ENCODE measurements at places on chromosomes 2 and 18.

- no peak for DNase-seq
These were observed 227.1 kb downstream of the RAB3GAP1 start for GRCh38 chr2:135279209-135279608.

DNA sequence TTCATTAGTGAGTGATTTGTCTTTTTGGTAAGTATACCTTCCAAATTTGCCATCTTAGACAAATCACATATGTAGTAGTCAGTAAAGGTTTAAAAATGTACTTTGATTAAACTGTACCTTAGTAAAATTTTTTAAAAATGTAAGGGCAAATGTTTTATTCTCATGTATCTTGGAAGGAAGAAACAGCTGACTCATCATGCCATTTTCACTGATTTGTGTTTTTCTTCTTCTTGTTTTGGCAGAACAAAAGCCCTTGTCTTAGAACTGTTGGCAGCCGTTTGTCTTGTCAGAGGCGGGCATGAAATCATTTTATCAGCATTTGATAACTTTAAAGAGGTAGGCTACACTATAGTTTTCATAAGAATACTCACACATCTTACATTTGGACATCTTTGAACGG, 136.5 kb downstream of the PRPF40A start:
- no peak for DNase-seq

- no peak for DNase-seq
These were observed 236.4 kb downstream of the ATAD2B start for GRCh38 chr2:23690421-23691105.

GRCh38 chr18:36663312-36663711, 165.5 kb downstream of the TPGS2 start:
- no peak for DNase-seq

DNA sequence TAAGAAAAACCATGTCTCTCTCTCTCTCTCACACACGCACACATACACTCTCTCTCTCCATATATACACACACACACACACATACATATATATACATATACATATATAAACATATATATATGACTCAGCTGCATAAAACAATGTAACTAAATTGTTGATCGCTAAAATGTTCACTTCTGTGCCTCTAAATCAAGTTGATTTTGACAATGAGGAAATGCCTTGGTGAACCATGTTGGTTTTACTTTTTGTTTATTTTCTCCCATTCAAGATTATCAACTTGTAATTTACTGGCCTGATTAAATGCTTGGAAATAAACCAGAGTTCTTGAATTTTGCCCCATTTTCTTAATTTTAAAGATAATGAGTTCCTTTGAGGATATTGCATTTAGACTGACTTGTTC, 500.4 kb downstream of the PARD3B start:
- DNase-seq: no peak

- no peak for DNase-seq
These were observed 57.0 kb upstream of the ITM2C start for GRCh38 chr2:230807729-230808128.

DNA sequence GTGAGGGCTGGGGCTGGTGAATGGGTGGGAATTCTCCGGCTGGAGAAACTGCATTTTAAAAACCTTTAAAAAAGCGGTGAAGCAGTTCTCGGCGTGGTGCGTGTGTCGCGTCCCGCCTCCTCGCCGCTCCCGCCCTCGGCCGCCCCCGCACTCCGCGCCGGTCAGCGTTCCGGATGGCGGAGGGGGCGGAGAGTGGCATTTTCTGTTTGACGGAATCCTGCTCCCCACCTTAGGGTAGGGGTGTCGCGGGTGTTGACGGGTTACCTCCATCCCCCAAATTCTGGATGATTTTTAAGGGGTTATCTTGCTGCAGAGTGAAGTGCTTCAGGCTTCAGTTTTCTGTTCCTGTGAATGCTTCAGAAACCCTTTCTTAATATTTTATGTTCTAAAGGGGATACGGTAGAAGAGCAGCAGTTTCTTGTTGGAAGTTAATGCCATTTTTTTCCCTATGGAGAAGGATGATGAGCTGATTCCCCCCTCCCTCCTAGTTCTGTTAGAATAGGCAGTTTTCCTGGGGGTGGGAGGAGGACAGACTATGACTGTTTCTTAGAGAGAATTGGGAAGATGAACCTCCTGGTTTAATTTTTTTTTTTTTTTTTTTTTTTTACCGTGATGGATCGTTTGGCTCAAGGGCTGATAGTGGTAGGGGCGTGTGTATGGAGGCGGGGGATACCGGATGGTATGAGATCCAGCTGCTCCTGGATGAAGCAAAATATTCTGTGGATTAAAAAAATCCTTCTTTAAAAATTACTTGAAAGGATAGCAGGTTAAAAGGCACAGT, 756 bp downstream of the ABI2 start:
- DNase-seq: peak; percentile 5

DNA sequence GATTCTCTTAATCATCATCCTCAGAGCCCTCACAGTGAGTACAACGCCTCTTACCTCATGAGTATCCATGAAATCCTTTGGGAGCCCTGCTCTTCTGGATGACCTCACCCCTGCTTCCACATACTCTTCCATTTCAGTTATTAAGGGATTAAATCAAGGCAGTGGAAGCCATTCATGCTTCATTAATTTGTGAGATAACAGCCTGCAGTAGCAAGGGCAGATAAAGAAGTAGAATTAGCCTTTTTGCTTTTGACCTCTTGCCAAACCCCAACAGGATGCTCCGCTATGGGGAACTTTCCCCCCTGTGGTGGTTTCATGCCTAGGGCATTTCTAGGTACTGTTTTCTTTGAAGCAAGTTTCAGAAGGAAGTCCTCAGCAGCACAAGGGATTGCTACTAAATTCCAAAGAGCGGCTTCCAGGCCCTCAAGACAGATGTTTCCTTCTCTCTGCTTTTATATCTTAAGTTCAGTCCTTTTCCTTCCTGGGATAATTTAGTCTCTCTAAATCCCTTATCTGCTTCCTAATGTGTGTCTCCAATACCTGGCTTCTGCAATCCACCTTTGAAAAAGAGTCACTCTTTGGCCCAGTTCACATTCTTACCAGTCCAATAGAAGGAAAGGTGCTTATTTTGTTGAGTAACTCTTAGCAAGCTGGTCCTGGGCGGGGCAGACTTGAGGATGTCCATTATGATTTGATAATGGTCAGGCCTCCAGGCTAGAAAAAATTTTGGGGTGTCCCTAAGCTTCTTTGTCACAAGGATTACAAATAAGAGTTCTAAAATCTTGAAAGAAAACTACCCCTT, 76.9 kb downstream of the MYO1B start:
- no peak for DNase-seq

DNA sequence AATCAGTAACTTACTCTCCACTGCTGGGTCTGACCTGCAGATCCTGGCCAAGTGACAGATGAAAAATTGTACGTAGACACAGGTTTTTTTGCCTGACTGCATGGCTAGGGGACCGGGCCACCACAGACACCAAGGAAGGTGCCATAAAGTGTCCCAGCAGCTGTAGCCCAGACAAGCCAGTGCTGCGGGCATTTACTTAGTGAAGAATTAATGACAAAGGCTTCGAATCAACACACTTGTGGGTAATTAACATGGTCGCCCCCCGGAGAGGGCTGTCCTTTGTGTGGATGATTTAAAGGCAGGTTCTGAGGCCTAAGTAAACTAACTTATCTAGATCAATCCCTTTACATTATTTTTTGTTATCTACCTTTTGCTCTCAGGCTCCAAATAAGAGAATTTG, 1709.1 kb upstream of the LRRTM1 start:
- DNase-seq: no peak

GRCh38 chr2:137048455-137048854, 283.1 kb downstream of the THSD7B start:
- DNase-seq: no peak

DNA sequence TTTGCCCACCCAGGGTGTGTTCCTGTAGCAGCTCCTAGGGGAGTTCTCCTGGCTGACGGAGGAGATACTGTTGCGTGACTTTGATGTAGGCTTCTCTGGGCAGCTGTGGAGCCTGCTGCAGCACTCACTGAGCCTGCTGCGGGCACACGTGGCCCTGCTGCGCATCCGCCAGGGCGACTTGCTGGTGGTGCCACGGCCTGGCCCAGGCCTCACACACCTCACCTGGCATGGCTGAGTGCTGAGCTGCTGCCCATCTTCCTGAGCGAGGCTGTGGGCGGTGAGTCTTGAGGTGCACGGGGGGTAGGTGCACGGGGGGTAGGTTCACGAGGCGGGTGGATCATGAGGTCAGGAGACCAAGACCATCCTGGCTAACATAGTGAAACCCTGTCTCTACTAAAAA, 191.7 kb downstream of the ANKRD36C start:
- no peak for DNase-seq

- no peak for DNase-seq
These were observed 18.1 kb downstream of the BCL2 start for GRCh38 chr18:63301434-63301833.

DNA sequence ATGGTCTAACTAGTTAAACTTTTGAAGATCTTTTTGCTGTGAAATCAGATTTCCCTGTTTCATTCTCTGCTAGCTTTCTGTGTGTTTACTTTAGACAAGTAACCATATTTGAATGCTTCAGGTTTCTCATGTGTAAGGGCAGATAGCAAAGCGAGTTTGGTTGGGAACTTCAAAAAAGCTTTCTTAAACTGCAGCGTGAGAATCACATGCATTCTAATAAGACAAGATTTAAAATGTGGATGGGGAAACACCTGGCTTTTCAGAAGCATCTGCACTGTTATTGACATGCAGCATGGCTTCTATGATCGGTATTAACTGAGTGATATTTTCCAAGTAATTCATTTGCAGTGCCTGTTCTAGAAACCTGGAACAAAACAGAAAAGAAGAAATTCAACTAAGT, 119.3 kb downstream of the ABCA12 start:
- no peak for DNase-seq

- no peak for DNase-seq
These were observed 406.1 kb downstream of the SLC4A3 start for GRCh38 chr2:220033546-220033945.

DNA sequence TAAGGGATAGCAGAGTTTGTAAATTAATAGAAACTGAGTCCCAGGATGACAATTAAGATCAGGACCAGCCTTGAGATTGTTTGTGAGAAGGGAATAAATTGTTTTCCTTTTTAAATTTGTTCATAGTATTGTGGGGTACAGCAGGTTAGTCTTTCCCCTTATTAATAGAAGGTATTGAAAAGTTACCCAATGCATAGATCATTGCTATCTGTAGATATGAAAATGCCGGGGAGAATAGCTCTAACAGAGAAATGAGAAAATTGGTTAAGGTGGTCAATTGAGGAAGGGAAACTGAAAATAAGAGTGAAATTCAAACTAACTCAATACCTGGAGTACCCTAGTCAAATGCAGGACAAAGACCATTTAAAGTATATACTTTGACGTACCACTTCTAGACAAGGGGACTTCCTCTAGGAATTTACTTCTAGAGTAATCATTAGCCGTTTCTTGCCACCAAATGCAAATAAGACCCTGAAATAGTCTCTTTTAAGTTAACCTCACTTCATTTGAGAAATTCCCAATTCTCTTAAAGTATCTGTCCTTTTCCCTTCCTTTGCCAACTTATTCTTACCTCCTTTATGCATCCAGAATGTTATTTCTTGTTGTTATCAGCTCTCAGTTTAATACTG, 1224.4 kb upstream of the LRRTM1 start:
- no peak for DNase-seq

GRCh38 chr18:73101977-73102376, 234.2 kb upstream of the NETO1 start:
- DNase-seq: no peak

- DNase-seq: no peak
These were observed 18.3 kb downstream of the SMAD7 start for GRCh38 chr18:48932462-48932818.

DNA sequence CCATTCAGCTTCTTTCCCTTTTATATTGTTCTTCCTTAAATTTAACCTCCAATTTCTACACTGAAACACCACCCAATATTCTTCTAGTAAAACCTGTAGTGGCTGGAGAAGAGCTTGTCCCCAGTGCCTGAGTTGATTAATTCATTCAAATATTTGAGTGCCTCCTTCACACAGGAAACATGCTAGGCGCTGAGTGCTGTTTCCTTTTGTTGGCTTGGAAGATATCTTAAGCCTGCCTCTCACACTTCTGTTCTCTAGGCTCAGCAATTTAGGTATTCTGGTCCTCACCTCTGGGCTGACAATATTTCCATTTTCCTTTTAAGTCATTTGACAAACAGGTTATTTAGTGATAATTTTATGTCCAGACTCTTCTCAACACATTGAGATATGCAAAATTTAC, 185.4 kb downstream of the SETBP1 start:
- DNase-seq: no peak

- peak; percentile 20 for DNase-seq
These were observed 505.4 kb downstream of the PLCL1 start for GRCh38 chr2:198309673-198310280.

- no peak for DNase-seq
These were observed 176.6 kb downstream of the DYSF start for GRCh38 chr2:71629771-71630453.

DNA sequence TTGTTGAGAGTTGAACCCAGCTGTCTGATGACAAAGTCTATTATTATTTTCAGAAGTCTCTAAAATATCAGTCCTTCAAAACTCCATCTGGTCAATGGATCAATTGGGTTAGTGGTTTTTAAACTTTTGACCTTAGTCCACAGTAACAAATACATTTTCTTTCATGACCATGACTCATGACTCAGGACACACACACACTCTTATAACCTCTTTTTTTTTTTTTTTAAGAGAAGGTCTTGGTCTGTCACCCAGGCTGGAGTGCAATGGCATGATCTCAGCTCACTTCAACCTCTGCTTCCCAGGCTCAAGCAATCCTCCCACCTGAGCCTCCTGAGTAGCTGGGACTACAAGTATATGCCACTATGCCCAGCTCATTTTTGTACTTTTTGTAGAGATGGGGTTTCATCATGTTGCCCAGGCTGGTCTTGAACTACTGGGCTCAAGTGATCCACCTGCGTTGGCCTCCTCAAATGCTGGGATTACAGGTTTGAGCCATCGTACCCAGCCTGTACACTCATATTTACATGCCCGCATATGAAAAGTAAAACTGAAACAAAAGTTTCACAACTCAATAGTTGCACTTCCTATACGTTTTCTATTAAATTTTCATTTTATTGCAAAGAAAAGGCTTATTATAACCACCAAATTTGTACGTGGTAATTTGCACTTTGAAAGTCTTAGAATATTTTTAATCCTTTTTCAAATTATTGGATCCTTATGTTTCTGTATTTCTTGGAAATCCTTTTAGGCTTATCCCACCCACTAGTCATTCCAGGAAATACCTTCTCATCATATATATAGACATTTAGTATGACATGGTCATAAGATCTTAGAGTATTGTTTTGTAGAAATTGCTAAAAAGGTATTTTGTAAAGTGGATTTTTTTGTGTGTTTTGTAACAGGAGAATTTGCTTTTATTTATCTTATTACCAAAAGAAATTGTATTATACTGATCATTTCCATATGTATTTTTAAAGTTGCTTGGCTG, 199.0 kb downstream of the LPIN1 start:
- DNase-seq: no peak

All from activated T-helper 1 cell treated with Interleukin-2 at 50 U/mL for 16 hours (primary cell).